Activated naive CD8-positive, alpha-beta T cell treated with anti-CD3 and anti-CD28 coated beads, Interleukin-2, amount 10 ng/mL, durations not matched to agents 7 days and 5 days (primary cell): ENCODE measurements at places on chromosomes 5 and 9. TPM values are rescaled to one million over a fixed set of nuclear protein-coding genes. Genes with fewer than 3 reads are reported as not detected.

DNA sequence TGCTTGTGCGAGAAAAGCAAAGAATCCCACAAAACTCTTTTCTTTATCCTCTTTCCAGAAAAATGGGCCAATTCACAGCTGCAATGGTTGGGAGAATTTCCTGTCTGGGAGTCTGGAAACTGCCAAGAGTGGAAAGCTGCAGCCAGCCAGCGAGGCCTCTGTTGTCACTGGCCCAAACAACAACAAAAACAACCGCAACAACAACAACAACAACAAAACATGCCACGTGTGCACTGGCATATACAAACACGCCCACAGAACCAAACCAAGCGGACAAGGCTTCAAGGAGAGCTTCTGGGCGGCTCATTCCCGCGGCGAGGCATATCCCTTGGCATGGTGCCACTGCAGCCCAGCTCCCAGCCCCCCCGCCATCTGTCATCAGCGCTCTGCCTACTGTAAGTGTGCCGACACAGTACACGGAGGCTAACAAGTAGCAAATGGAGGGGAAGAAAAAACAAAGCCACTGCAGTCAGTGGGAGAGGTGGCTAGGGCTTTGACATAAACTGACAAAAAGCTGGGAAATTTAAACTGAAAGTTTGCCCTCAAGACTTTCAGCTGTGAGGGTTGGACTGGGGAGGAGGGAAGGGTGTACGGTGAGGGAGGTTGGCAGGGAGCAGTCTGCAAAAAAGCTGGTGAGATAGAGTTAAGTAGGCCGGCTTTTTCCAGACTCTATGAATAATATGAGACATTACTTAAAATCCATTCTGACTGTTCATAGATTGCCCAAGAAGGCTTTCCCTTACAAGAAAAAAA lies 165.0 kb upstream of the ZNF462 start:
- no peaks in the 10 kb centered on the region for H3K36me3 ChIP-seq
- H3K27me3 ChIP-seq: no peaks in the 10 kb centered on the region
- no peak overlapping the region for H3K27ac ChIP-seq
- H3K4me1 ChIP-seq: no peaks in the 10 kb centered on the region
- DNase-seq: no peak

GRCh38 chr5:173624282-173624681 lies 7.8 kb upstream of the BOD1 start:
- no peak for DNase-seq
- H3K36me3 ChIP-seq: no peaks in the 10 kb centered on the region
- H3K27ac ChIP-seq: no peak overlapping the region

DNA sequence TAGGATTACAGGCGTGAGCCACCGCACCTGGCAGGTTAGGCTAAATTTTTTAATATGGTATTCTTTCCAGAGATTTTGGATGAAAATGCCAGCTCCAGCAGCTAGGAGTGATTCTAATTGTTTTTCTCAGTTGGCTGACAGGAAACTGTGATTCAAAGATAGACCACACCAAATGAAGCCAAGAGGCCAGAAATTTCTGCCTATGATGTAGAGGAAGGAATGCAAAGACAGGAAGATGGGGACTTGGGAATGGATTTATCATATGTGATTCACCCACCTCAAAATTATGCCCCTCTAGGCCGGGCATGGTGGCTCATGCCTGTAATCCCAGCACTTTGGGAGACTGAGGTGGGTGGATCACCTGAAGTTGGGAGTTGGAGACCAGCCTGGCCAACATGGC lies 53.3 kb downstream of the UGCG start:
- peaks cover 9% of the 10 kb centered on the region for H3K4me1 ChIP-seq
- H3K36me3 ChIP-seq: no peaks in the 10 kb centered on the region
- H3K27me3 ChIP-seq: no peaks in the 10 kb centered on the region
- H3K4me3 ChIP-seq: no peak overlapping the region

- H3K27me3 ChIP-seq: no peaks in the 10 kb centered on the region
- H3K4me1 ChIP-seq: no peaks in the 10 kb centered on the region
- no peak overlapping the region for H3K27ac ChIP-seq
- H3K4me3 ChIP-seq: no peak overlapping the region
- DNase-seq: no peak
Measured at GRCh38 chr5:125152044-125152443, 405.6 kb upstream of the ZNF608 start.

GRCh38 chr5:112348387-112348786 lies 70.7 kb downstream of the EPB41L4A start:
- H3K4me3 ChIP-seq: no peak overlapping the region
- no peaks in the 10 kb centered on the region for H3K4me1 ChIP-seq
- no peak overlapping the region for H3K27ac ChIP-seq
- peaks cover 2% of the 10 kb centered on the region for H3K27me3 ChIP-seq

DNA sequence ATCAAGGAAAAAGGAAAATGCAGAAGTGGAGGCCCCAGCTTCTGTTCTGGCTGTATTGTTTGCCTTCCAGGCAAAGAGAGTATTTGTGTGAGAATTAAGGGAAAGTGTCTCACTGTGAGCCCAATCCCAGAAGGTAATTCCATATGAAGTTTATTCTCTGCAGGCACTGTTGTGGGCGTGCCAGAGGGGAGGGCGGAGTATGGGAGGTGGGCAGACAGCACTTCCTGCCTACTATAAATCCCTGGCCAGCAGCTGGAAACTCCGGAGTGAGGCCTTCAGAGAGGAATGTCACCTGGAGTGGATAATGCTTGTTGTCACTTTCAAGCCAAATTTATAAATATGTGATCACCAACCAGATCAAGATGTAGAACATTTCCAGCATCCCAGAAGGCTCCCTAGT lies 209.5 kb downstream of the ARHGAP26 start:
- no peak for DNase-seq
- H3K36me3 ChIP-seq: peaks cover 22% of the 10 kb centered on the region
- peaks cover 49% of the 10 kb centered on the region for H3K4me1 ChIP-seq
- no peak overlapping the region for H3K4me3 ChIP-seq
- H3K27ac ChIP-seq: no peak overlapping the region

GRCh38 chr9:97633859-97634490 lies 354 bp downstream of the NCBP1 start:
- H3K4me3 ChIP-seq: peak overlapping the region; percentile 99
- peak overlapping the region; percentile 100 for H3K27ac ChIP-seq
- H3K4me1 ChIP-seq: peaks cover 44% of the 10 kb centered on the region

- H3K4me3 ChIP-seq: no peak overlapping the region
- H3K36me3 ChIP-seq: no peaks in the 10 kb centered on the region
- no peaks in the 10 kb centered on the region for H3K27me3 ChIP-seq
- no peak overlapping the region for H3K27ac ChIP-seq
- peaks cover 30% of the 10 kb centered on the region for H3K4me1 ChIP-seq
- no peak for DNase-seq
Measured at GRCh38 chr9:114483499-114483898, 21.8 kb downstream of the WHRN start.

DNA sequence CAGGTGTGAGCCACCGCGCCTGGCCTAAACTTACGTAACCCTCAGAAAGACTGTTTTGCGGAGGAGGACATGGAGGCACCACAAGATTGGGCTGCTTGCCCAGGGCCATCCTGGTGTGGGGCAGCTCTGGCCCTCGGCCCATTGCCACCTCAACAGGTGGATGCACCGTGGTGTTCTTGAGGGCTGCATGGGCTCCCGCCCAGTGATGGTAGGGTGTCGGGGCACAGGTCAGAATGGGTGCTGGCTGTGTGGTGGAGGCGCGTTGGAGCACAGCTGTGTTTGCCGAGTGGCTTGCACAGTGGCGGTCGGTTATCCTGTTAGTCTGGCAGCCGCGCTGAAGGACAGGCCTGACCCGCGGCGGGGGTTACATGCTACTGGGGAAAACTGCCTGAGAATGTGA lies 196.9 kb downstream of the CACNA1B start:
- no peaks in the 10 kb centered on the region for H3K36me3 ChIP-seq
- H3K4me3 ChIP-seq: no peak overlapping the region

GRCh38 chr9:133777068-133777791 lies 39.1 kb upstream of the SARDH start:
- no peak for DNase-seq
- H3K36me3 ChIP-seq: no peaks in the 10 kb centered on the region
- H3K4me3 ChIP-seq: no peak overlapping the region

- H3K4me1 ChIP-seq: peaks cover 11% of the 10 kb centered on the region
- no peak overlapping the region for H3K4me3 ChIP-seq
- peaks cover 6% of the 10 kb centered on the region for H3K36me3 ChIP-seq
- H3K27ac ChIP-seq: no peak overlapping the region
Measured at GRCh38 chr5:97544240-97544639, 361.2 kb upstream of the RIOK2 start.

- no peaks in the 10 kb centered on the region for H3K27me3 ChIP-seq
- H3K4me3 ChIP-seq: no peak overlapping the region
- H3K36me3 ChIP-seq: no peaks in the 10 kb centered on the region
- no peak for DNase-seq
- H3K27ac ChIP-seq: no peak overlapping the region
- no peaks in the 10 kb centered on the region for H3K4me1 ChIP-seq
Measured at GRCh38 chr5:74095871-74096270, 469.9 kb downstream of the ARHGEF28 start.

- no peak overlapping the region for H3K4me3 ChIP-seq
- H3K27me3 ChIP-seq: peaks cover 25% of the 10 kb centered on the region
- H3K4me1 ChIP-seq: peaks cover 19% of the 10 kb centered on the region
- DNase-seq: no peak
Measured at GRCh38 chr5:139642891-139643871, 5.0 kb upstream of the CXXC5 start.

DNA sequence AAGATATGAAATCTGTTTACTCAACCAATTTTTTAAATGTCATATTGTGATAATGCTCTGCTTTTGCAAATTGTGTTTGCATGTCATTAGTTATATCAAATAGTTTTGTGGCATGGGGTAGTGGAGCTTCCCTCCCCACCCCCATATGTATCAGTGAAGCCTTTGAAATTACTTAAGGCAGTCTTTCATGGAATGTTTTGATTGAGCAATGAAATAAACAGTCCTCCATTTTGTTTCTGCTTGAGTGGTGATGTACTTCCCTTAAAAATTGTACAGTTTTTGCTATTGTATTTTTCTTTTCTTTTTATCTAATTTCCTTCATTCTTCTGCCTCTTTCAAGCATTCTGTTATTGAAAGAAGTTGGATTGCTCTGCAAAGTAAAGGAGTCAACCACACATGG lies 3.5 kb downstream of the SOWAHA start:
- no peak overlapping the region for H3K27ac ChIP-seq
- DNase-seq: no peak
- H3K27me3 ChIP-seq: peaks cover 34% of the 10 kb centered on the region
- no peak overlapping the region for H3K4me3 ChIP-seq
- peaks cover 17% of the 10 kb centered on the region for H3K4me1 ChIP-seq
- H3K36me3 ChIP-seq: no peaks in the 10 kb centered on the region

DNA sequence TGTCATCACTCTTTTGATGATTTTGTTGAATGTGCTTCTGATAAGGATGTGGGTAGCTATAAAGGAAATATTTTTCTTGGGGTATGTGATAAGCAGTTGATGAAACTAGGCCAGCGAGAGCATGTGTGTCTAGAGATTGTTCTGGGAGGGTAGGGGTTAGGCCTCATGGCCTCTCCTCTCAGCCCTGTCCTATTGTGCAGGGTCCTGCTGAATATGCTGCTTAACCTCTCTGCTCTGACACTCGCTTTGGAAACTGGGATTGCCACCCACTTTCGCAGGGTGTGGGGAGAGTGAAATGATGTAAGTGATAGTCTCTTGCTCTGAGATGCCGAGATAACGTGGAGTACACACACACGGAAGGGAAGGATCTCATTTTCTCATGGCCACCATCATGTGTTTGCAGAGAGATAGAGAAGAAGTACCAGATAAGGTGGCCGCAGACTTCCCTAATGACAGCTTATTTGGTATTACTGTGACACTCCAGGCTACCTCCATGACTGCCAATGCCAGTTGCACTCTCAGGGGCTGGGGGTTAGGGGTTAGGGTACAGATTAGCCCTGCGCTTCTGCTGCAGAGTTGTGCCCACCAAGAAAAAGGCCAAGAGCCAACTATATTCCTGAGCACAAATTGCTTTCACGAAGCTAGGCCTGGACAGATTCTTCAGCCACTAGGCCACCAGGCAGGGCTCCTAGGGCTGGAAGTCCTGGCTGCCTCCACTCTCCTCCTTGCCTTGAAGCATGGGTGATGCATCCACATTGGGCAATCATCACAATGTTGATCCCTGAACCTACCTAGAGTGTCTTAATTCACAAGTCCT lies 25.2 kb upstream of the TNFAIP8 start:
- no peak for DNase-seq
- H3K4me3 ChIP-seq: peak overlapping the region; percentile 76
- peak overlapping the region; percentile 97 for H3K27ac ChIP-seq
- H3K4me1 ChIP-seq: peaks cover 79% of the 10 kb centered on the region

DNA sequence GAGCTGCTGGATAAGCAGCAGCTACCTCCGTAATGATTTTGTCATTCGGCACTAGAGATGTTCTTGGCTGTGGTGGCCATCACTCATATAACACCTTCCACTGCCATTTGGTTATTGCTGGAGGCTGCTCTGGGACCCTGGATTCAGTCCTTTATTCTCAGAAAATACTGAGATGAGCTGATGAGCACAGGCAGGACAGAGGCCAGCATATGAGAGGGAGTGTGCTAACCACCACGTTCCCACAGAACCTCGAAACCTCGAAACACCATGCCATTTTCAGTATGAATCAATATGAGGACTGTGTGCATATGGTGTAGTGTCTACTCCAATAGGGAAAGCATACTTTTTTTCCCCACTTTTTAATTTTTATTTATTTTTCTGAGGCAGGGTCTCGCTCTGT lies 56.6 kb downstream of the ADAM19 start:
- peaks cover 19% of the 10 kb centered on the region for H3K4me1 ChIP-seq
- DNase-seq: peak; percentile 42
- peaks cover 30% of the 10 kb centered on the region for H3K36me3 ChIP-seq
- H3K27me3 ChIP-seq: no peaks in the 10 kb centered on the region
- H3K4me3 ChIP-seq: no peak overlapping the region

DNA sequence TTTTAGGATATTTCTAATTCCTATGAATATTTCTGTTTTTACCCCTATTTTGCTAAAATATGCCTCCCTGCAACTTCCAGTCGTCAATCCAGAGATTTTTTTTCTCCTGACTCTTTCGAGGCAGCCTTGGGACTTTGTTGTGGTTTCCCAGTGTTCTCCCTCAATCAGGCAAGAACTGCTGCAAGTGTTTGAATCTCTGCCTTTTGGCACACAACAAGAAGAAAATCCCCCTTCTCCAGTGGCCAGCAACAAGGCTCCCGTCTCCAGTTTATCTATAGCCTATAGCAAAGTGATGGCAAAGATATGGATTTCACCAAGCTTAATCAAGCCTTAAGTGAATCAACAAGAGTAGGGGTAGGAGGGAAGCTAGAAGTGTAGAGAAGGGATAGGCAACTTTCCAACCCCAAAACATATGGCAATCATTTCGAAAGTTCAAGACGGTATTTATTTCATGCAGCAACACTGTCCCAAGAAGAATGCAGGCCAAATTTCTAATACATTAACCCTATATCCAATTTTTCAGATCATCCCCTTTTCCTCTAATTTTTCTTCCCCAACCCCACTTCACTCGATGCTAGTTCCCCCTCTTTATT lies 37.7 kb upstream of the PAPPA start:
- no peaks in the 10 kb centered on the region for H3K36me3 ChIP-seq
- no peak for DNase-seq
- no peak overlapping the region for H3K4me3 ChIP-seq
- H3K27me3 ChIP-seq: no peaks in the 10 kb centered on the region
- H3K27ac ChIP-seq: no peak overlapping the region

Gene STK32A
- not detected for total RNA-seq

Gene NR2F1
- not detected for total RNA-seq

Gene SOHLH1
- total RNA-seq: not detected

Gene NUP155
- 43.4 TPM for total RNA-seq

Gene HSDL2
- total RNA-seq: 20.1 TPM

Gene ROR2
- total RNA-seq: 0.08 TPM

Gene ROPN1L
- total RNA-seq: 1.5 TPM

Gene TAF11L10
- total RNA-seq: not detected

Gene MORN5
- not detected for total RNA-seq

Gene CER1
- total RNA-seq: not detected

Gene MYORG
- total RNA-seq: 4.7 TPM

Gene KIF4B
- not detected for total RNA-seq

Gene SPATA31D1
- total RNA-seq: not detected

Gene VLDLR
- total RNA-seq: 7.2 TPM
